ENCODE measurements at places on chromosomes 7 and 10. TPM values are rescaled to one million over a fixed set of nuclear protein-coding genes. Genes with fewer than 3 reads are reported as not detected.

- no peak for DNase-seq
Observed at GRCh38 chr7:127979113-127979727, 52.0 kb downstream of the LRRC4 start.

- no peak for DNase-seq
Observed at GRCh38 chr7:74619235-74619860, 38.2 kb upstream of the GTF2I start.

DNA sequence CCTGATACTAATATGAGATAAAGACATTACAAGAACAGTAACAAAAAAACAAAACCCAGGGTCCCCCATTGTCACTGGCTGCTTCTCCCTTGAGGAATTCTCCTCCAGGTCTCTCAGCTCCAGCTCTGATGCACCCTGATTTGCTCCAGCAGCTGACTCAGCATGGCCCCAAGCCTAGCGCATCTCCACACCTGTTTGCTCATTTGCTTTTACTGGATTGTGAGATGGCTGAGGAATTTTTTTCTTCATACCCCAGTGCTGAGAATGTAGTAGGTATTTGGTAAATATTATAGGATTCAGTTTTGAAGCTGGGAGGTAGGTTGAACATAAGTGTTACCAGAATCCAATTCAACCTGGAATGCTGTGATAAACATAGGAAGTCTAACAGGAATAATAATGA is 171.9 kb downstream of the PKD1L1 start:
- no peak for DNase-seq

DENND2A gene
- total RNA-seq: not detected

- DNase-seq: no peak
Observed at GRCh38 chr7:132562690-132563089, 13.6 kb downstream of the PLXNA4 start.

OR9A2 gene
- total RNA-seq: not detected

SFXN2 gene
- 20.7 TPM for total RNA-seq

DNA sequence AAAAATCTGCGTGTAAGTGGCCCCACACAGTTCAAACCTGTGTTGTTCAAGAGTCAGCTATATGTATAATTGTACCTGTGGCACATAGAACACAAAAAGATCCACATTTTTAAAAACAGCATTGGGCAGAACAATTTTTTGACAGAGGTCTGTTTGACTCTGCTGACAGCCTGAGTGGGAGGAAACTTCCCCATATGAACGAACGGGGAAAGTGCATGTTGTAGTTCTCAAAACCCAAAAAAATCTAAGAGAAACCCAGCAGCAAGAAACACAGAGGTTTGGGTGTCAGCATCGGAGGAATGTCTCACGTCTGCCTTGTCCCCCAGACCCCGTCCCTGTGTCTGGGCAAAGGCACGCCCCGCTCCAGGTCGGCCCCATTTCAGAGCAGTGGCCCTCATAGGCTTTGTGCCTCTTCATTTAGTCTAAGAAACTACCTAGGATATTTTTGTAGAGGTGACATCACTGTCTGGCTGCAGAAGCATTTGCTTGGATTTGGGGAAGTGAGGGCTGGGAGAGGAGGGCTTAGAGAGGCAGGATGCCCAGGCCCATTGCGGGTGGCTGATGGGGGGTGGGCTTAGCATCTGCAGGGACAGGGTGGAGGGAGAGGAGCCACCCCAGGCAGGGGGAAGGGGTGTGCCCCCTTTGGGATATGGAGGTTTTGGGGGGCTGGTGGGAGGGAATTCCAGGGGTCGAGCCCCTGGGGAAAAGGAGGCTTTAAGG is 11.0 kb downstream of the CUX1 start:
- DNase-seq: no peak

DNA sequence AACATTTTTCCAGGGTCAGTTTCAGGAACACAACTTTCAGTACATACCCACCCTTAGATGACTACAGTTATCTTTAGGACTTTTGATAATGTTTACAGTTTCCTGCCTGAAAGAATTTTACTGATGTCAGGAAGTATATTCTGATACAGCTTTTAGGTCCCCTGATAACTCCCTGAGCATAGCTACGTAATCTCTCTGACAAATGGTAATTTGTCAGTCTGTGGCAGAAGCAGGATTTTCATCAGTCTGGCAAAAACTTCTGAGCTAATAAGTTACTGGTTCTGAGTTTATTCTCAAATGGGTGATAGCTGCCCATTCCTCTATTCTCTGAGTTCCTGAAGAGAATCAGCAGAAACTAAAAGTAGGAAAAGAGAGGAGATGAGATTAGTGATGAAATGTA is 270.1 kb upstream of the MTPN start:
- no peak for DNase-seq

- no peak for DNase-seq
Observed at GRCh38 chr7:131769241-131769640, 212.8 kb upstream of the PODXL start.

DNA sequence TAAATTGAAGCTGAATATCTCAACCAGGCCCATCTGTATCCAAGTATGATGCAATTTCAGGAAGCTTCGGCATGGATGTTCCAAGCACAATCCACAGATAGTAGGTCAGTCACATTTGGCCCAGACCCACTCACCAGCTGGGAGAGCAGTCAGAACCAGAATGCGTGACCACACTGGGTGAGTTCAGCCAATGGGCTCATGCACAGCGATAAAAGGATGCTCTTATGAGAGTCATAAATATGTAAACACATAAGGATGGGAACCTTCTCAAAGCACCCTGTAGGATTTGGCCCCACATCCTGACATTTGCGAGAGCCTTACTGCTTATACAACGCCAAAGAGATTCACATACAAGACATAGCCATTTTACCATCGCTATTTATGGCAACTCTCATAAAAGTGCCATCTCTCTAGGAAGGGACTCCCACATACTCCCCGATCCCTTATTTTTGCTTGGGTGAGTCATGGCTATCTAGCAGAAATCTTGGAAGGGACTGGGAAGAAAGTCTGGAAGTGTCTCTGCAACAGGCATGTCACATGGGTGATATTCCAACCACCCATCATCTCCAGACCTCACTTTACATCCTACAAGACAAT is 3.0 kb downstream of the AFAP1L2 start:
- no peak for DNase-seq

CRPPA gene
- 1.4 TPM for total RNA-seq

DNA sequence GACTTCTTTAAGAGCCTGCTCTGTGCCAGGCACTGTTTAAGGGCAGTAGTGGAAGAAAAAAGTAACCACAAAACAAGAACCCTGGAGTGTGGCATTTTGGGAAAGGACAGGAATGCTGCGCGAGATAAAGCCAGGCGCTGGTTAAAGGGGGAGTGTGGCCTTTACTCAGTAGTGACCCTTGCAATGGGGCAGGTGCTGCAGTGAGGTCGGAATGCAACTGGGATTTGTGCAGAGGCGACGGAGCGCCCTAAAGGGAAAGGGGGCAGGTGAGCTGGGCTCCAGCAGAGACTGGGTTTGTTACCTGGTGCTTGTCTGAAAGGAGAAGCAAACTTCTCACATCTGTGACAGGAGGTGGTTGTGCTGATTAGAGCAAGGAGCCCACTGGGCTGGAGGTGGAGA is 263.6 kb downstream of the ACTR3B start:
- no peak for DNase-seq

GRCh38 chr10:17289763-17290162 is 61.7 kb downstream of the VIM start:
- DNase-seq: no peak

GSTO2 gene
- total RNA-seq: 2.1 TPM

DNA sequence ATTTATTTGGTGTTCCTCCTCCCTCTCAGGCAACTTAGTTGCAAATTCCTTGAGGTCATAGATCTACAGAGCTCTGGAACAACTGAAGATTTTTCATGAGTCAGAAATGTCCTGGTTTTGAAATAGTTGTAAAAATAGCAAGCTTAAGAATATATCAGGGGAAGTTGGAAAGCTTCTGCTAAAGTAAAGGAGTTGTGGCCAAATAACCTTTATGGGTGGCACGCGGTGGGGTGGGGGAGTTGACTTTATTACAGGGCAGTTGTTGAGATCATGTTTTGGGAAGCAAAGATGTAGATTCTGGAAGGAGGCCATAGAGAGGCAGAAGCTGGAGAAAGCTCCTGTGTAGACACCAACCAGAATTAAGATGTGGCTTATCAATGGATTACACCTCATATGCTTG is 326.0 kb upstream of the MTPN start:
- DNase-seq: no peak

- no peak for DNase-seq
Observed at GRCh38 chr10:124735491-124736286, 8.5 kb downstream of the FAM53B start.

VOPP1 gene
- total RNA-seq: 64.2 TPM

LZTS2 gene
- total RNA-seq: 14.8 TPM

DNA sequence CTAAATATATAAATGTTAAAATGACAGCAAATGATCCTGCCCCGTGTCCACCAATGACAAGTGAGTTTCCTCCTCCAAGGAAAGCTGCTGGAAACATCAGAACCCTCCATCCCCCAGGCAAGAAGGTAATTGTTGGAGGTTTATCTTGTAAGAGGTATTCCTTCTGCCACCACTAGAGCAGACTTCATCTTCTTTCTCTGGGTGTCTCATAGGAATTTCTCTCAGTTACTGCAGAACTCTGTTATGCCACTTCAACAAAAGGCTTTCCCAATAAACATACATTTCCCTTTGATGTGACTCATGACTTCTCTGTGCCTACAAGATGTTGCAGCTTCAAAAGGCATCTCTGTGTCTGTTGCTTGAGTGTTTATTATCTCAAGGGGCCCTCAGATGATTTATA is 279.1 kb downstream of the BMPER start:
- no peak for DNase-seq

- no peak for DNase-seq
Observed at GRCh38 chr10:99422529-99423096, 7.8 kb downstream of the GOT1 start.

ITIH5 gene
- not detected for total RNA-seq

GRCh38 chr10:18400906-18401245 is 250.5 kb downstream of the NSUN6 start:
- no peak for DNase-seq

DNA sequence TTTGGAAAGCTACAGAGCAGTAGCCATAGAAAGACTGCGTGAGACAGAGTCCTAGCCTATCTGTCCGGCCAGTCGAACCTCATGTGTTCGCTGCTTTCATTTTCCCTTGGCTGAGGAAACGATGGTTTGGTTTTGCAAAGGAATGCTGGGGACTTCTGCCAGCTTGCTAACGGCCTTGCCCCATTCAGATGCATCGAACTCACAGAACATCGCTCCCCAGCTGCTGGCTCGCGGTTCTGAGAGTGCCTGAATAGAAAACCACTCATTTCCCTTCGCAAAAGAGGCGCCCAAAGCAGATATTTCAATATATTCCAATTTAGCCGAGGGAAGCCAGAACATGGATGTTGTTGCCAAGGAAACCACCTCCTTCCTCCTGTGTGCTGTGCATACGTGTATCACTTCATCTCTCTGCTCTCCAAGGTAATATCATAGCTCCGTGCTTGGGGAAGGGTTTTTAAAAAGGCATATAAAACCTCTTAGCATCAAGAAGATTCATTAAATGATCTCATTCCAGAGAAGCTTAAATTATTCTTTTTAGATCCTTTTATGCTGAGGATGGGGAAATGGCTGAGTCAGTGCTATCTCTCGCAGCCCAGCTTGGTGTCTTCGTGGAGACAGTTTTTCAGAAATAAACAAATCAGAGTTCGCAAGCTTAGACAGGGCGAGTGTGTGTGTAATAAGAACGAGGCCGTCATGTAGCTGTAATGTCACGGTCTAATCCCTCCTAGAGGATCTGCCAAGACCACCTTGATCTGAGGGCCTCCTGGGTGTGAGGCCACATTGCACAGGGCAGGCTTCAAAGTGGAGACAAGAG is 215.2 kb downstream of the RPS24 start:
- no peak for DNase-seq

DNA sequence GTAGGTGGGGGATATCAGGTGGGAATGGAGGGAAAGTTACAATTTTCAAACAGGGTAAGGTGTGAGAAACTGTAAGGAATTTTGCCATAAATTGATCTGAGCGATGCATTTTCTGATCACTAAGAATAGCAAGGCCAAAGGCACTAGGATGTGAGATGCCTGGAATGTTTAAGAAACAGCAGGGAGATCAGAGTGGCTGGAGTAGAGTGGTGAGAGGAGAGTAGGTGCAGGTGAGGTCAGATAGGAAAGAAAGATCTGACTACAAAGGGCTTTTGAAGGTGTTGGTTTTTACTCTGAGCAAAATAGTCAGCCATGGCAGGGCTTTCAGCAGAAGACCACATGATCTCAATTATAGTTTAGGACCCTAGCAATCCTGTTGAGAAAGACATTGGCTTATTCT is 55.0 kb downstream of the HDAC9 start:
- no peak for DNase-seq

DNA sequence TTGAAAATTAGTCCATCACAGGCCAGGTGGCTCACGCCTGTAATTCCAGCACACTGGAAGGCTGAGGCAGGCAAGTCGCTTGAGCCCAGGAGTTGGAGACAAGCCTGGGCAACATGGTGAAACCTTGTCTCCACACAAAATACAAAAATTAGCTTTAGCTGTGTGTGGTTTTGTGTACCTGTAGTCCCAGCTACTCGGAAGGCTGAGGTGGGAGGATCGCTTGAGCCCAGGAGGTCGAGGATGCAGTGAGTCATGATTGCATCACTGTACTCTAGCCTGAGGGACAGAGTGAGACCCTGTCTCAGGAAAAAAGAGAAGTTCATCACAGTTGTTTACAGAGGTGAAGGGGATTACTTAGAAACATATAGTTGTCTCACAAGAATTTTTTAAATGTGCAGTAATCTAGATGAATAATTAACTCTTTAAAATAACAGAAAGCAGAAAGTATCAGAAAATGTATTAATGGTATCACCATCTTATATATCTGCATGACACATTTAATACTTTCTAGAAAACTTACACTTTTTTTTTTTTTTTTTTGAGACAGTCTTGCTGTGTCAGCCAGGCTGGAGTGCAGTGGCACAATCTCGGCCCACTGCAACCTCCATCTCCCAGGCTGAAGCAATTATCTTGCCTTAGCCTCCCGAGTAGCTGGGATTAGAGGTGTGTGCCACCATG is 8.9 kb downstream of the LCOR start:
- DNase-seq: peak; percentile 27

ZNF511 gene
- total RNA-seq: 73.2 TPM

NKX1-2 gene
- total RNA-seq: not detected

GRCh38 chr7:154985230-154985629 is 17.7 kb downstream of the PAXIP1 start:
- DNase-seq: no peak

DNA sequence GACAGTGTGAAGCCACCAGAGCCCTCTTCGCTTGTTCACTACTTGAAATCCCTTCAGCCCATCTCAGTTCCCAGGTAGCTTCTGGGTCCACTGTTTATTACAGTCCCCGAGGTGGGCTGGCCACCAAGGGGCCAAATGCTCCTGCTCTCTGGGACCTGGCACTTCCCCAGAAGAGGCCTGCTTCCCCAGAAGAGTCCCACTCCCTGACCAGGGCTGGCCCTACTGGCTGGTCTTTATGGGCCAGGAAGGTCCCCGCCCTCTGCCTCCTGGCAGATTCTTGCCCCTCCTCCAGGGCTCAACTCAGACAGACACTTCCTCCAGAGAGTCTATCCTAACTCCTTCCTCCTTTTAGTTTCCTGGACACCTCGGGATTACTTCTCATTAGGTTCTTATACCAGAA is 70.7 kb upstream of the LRRC18 start:
- no peak for DNase-seq

Measured in activated CD4-positive, alpha-beta T cell treated with anti-CD3 and anti-CD28 coated beads for 36 hours (primary cell).